ENCODE measurements at places on chromosomes 4 and X. TPM values are rescaled to one million over a fixed set of nuclear protein-coding genes. Genes with fewer than 3 reads are reported as not detected.

- DNase-seq: peak; percentile 38
These were observed 113.5 kb downstream of the DHX15 start for GRCh38 chr4:24470666-24471485.

DNA sequence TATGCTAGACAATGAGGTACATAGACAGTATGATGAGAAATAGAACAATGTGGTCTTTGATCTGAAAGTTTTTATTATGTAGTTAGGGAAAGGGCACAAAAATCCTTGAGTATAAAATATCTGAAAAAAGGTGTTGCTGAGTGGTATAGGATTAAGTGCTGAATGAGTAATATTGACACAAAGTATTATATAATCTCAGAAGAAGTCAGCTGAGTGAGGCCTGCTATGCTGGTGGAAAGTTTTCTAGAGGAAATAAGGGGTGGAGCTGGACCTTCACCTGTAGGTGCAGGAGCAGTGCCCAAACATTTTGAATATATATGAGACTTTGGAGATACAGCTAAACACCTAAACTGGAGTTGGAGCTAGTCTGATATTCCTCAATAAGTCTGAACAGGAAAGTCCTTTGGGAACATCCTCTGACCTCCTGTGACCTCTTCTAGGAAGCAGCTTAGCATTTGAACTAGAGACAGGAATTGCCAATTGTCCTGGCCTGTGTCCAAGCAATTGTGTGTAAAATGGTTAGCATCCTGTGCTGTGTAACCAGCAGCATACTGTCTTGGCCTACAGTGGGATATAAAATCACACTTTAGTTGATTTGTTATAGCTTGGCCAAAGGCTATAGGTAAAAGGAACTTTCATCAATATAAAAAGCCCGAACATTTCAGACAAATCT, 285.3 kb downstream of the ANKRD50 start:
- DNase-seq: no peak

DNA sequence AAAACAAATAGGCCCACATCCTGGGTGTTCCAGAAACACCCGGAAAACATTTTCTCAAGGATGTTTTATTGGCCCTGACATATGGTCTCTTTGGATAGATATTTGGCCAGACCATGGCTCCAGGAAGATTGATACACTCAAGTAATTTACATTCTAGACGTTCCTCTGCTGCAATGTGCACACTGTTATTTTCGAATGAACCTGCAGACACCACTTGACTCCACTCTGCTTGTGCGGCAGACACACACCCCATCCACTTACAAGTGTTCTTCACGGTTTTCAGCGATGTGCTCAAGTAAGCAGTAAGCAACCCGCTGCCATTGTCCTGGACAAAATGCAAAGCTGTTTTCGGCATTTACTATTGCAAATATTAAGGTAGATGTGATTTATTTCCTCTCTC, 12.0 kb upstream of the GPM6A start:
- DNase-seq: no peak

The FHL1 gene
- total RNA-seq: 37.5 TPM

The UGT2B11 gene
- not detected for total RNA-seq

DNA sequence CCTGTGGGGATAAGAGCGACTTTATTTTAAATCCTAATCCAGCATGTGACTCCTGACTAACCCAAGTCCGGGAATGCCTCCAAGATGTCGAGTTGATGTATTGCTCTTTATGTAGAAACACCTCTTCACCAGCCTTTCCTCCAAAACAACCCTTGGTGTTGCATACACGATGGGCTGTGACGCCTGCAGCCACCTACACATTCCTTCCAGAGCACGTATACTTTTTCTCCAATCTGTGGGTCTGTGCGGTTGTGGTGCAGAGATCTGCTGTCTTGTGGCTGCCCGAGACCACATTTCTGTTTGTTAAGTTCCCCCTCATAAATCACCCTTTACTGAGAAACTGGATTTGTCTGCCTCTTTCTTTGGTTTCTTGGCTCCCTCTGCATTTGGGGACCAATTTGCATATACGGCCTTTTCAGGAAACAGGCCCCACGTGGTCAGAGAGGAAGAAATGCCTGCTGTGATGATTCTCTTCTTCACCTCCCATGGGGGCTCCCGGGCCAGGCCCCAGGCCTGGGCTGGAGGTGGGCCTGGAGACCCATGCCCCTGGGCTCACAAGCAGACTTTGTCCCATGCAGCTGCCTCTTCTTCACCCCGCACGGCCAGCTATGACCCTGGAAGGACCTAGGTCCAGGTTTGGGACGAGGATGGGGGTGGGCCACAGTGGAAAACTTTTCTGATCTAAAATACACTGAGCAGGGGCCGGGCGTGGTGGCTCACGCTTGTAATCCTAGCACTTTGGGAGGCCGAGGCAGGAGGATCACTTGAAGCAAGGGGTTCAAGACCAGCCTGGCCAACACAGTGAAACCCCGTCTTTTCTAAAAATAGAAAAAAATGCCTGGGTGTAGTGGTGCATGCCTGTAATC, 21.4 kb upstream of the AFAP1 start:
- peak; percentile 93 for DNase-seq

DNA sequence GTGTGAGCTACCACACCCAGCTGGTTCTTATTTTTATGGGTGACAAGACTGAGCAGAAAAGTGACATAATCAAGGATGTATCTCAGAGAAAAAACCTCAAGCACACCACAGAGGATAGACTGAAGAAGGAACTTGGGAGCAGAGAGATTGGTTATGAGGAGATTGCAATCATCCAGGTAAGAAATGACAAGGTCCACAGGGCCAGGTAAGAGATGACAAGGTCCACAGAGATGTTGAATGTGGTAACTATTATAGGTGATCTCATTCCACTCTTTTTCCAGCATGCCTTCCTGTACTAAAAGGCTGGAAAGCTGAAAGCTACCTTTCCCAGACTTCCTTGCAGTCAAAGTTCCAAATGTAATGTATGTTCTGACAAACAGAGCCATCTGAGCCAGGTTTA, 15.9 kb upstream of the RBM47 start:
- no peak for DNase-seq

DNA sequence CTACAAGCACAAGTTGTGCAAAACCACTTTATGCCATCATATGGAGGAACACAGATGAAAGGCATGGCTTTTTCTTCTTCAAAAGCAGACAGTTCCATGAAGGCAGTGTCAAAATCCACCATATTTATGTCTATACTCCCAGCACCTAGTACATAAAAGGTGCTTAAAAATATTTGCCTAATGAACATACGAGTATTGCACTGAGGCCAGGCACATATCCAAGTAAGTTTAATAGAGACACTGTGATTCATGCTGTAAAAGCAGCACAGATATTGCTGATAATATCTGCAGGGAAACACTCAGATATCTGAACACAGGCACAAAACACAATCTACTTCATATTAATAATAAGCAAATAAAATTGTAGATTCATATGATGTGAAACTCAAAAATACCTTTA, 48.1 kb upstream of the CXCL8 start:
- no peak for DNase-seq

DNA sequence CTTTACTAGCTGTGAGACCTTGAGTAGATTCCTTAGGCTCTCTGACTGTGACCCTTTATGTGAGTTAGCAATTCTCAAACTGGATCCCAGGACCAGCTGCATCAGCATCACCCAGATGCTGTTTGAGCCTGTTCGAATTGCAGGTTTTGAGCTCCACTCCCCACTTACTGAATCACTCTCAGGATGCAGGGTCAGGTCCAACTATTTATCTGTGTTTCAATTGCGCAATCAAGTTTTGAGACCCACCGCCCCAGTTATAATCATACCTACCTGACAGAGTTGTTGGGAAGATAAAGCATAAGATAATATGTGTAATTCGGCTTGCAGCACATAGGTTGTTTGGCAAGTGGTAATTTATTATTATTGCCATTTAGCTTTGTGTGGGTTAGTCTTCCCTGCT, 155.8 kb upstream of the DGKK start:
- DNase-seq: no peak

DNA sequence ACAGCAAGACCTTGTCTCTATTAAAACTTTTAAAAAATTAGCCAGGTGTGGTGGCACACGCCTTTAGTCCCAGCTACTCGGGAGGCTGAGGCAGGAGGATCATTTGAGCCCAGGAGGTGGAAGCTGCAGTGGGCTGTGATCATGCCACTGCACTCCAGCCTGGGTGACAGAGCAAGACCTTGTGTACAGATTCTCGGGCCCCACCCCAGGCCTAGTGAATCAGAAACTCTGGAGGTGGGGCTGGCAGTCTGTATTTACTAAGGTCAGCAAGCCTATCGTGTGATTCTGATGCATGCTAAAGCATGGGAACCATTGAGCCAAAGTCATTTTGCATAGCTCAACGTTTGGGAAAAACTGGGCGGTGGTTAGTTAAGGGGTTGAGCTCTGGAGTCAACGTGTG, 3.5 kb downstream of the S100G start:
- no peak for DNase-seq

Measured in activated CD4-positive, alpha-beta memory T cell treated with anti-CD3 and anti-CD28 coated beads for 36 hours (primary cell).